ENCODE measurements at places on chromosomes 1 and 21.

DNA sequence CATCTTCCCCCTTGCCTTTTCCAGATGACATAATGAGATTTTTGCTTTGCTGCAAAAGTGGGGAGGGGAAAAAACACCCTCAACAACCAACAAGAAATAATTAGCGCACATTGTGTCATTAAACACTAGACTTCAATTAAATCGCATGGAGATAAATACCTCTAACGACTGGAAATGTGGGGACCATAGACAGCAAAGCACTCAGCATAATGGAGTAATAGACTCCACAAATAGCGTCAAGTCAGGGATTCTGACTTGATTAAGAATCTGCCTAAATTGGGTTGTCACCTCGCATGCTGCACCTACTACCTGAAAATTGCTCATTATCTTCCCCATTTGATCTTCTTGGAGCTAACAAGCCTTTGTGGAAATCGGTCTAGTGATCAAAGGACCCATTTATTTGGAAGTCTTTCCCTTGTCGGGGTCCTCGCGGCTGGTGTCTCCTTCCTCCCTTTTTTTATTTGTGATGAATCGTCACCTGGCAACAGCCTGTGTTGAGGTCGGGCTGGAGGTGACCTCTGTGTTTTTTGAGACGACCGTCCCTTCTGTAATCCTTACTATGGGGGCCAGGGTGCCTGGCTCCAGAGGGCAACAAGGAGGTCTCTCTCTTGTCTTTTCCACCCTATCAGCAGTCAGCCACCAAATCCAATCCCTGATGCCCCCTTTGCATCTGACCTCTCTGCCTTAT lies 75.3 kb upstream of the IGSF21 start:
- DNase-seq: no peak

GRCh38 chr1:233078396-233078795 lies 128.0 kb downstream of the NTPCR start:
- no peak for DNase-seq

- DNase-seq: no peak
These were observed 143.0 kb downstream of the AJAP1 start for GRCh38 chr1:4797429-4797828.

DNA sequence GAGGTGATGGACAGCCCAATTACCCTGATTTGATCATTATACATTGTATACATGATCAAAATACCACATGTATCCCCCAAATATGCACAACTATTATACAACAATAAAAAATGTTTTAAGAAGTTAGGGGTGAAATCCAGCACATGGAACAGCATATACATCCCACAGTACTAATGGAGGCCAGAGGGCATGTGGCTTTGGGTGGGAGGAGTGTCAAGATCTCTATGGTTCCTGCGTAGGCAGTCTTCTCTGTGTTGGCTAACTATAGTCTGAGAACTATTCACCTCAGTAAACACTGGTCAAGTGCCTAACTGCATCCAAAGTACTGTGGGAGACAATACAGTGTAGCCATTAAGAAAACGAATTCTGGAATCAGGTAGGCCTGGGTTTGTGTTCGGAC lies 74.1 kb downstream of the GADD45A start:
- no peak for DNase-seq

DNA sequence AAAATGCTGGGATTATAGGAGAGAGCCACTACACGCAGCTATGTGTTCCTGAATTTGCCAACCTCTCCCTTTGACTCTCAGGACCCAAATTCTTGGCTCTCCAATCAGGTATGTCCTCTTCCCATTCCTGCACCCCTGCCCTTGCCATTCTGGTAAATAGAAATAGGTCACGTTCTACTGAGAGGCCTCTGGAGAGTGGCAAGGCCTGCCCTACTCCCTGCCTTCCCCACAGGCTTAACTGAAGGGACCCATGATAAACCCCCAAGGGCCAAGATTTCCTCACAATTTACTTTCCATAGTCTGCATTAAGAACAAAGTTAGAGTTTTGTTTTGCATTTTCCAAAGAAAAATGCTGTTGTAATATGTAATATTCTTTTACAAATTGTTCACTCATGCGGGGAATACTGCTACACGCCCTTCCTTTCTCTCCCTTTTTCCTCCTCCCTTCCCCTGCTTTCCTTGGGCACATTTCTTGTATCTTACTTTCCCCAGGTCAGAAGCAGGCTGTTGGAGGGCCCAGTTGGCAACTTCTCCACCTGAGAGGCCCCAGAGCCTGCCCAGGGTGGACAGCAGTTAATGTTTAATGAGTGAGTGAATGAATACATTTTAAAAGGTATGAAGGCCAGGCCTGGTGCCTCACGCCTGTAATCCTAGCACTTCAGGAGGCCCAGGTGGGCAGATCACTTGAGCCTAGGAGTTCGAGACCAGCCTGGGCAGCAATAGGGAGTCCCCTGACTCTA lies 33.9 kb upstream of the PUM1 start:
- DNase-seq: no peak

GRCh38 chr1:83864991-83865390 lies 133.9 kb downstream of the TTLL7 start:
- no peak for DNase-seq

- no peak for DNase-seq
These were observed 91.7 kb downstream of the NAV1 start for GRCh38 chr1:201630582-201630981.

DNA sequence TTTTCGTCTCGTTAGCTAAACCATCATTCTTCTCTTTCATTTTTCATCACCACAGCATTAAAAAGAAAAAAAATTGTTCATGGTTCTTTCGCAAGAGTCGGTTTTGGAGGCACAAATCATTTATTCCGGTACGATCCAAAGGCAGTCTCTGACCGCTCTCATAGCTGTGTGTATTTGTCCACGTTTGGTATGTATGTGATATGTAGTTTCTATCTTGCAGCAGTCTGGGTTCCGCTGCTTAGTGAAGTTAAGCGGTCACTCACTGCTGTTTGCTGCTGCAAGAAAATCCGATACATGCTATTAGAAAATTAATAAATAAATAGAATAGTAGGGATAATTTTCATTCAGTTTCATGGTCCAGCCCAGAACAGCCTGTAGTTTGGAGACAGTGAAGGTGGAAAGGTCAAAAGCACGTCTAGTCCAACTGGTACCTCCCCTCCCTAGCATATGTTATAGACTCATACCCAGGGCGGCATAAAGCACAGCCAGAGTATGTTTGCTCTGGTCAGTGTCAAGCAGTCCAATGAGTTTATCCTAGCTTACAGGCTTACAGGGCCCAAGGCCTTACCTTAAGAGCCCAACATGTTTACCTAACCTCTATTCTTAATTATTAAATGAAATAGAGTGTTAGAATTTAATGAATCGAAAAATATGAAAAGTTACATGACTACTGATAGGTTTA lies 2.5 kb downstream of the FMN2 start:
- DNase-seq: no peak

DNA sequence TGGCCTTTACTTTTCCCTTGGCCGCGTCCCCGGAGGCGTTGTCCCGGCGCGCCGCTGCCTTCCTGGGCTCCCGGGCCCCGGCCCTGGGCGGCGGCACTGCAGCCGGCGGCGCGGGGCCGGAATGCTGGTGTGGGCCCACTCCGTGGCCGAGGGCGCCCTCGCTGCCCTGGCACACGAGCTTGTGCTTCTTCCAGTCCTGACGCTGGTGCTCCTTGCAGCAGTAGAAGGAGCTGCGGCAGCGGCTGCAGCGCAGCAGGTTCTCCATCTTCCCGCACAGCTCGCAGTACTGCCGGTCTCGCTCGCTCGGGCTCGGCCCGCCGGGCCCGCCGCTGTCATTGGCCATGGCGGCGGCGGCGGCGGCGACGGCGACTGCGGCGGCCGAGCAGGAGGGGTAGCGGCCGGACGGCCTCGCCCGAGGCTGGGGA lies 529 bp downstream of the EGLN1 start:
- DNase-seq: peak; percentile 47

- DNase-seq: no peak
These were observed 43.4 kb upstream of the COL6A2 start for GRCh38 chr21:46054451-46054881.

DNA sequence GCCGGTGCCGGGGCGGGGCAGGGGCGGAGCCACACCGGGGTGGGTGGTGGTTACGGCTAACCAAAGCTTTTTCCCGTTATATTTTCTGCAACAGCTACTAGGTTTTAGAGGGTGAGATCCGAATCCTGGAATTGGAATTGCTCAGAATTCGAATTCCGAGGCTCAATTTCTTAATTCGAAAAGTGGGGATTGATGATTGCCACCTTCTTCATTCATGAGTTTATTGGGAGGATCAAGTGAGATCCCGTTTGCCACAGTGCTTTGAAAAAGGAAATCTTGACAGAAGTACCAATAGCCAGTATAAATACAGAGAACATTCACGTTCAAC lies 207 bp upstream of the SVBP start:
- DNase-seq: no peak

- DNase-seq: no peak
These were observed 78.1 kb upstream of the JAK1 start for GRCh38 chr1:65044411-65044810.

DNA sequence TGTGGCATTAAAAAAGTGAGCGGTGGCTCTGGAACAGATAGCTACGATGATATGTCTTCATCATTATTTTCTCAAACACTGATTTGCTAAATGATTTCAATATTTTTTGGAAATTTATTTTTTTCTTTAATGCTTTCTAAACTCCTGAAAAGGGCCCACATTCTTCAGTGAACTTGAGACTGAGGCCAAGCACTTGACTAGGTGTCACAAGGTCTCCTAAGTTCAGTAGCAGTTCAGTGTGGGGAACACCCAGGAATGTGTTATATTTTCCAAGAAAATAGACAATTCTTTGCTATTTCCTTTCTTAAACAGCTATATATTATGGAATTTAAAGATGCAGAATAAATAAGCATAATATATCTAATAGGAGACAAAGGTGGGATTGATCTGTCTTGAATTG lies 850.9 kb downstream of the USP25 start:
- DNase-seq: no peak

- DNase-seq: no peak
These were observed 56.5 kb upstream of the PLA2G4A start for GRCh38 chr1:186772228-186772627.

- DNase-seq: no peak
These were observed 96.4 kb downstream of the SYF2 start for GRCh38 chr1:25135909-25136308.

- no peak for DNase-seq
These were observed 166.6 kb upstream of the ATP1B1 start for GRCh38 chr1:168939947-168940223.

GRCh38 chr1:234889643-234890042 lies 239.0 kb downstream of the TOMM20 start:
- DNase-seq: no peak
